ENCODE measurements at places on chromosomes 2 and 18.

DNA sequence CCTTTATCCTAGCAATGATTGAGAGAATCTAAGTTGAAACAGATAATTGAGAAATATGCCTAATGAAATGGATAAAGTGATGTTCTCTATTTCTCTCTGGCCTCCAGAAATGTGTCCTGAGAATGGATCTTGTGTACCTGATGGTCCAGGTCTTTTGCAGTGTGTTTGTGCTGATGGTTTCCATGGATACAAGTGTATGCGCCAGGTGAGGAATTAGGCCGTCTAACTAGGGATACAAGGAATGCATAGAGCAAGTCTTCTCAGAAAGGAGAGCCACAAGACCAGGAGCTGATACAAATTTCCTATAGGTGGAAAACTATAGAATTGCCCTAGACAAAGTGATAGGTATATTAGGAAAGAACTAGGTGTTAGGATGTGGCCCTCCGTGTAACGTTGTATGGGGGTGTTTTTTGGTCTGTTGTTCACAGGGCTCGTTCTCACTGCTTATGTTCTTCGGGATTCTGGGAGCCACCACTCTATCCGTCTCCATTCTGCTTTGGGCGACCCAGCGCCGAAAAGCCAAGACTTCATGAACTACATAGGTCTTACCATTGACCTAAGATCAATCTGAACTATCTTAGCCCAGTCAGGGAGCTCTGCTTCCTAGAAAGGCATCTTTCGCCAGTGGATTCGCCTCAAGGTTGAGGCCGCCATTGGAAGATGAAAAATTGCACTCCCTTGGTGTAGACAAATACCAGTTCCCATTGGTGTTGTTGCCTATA is 592 bp upstream of the CAD start:
- peak; percentile 60 for DNase-seq

DNA sequence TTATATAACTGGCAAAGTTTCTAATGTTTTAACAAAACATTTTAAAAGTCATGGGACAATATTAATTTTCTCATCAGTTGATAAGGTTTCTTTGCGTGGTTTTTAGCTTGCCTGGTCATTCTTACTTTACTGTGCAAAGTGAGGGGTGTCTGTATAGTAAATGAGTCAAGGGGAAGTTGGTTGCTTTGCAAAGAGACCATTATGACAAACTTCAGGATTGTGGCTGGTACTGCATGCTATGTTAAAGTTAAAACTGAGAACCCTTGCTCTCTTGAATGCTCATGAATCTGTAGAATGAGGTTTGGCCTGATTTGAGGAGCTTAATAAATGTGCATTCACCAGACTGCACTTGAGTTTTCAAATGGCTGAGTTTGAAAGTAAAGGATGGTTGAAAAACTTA is 47.0 kb downstream of the COL4A4 start:
- no peak for DNase-seq

DNA sequence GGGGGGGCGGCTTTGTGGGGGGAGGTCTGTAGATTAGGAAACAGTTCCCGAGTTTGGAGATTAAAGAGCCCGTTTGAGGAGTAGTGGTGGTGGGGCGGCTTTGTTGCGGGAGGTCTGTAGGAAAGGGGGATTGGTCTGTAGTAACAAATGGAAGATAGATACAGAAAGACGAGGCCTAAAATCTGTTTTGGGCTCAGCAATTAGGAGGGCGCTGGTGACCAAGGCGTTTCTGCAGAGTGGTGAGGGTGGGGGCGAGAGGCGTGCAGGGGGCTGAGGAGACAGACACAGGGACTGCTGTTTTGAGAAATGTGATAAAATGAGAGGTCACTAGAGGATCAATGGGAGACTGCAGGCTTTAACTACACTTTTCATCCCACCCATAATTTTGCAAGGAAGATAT is 1.6 kb upstream of the ADNP2 start:
- DNase-seq, result no peak

GRCh38 chr2:27807476-27807875 is 36.0 kb downstream of the MRPL33 start:
- DNase-seq, result peak; percentile 44

GRCh38 chr2:176095421-176095820 is 2.9 kb downstream of the HOXD13 start:
- no peak for DNase-seq

DNA sequence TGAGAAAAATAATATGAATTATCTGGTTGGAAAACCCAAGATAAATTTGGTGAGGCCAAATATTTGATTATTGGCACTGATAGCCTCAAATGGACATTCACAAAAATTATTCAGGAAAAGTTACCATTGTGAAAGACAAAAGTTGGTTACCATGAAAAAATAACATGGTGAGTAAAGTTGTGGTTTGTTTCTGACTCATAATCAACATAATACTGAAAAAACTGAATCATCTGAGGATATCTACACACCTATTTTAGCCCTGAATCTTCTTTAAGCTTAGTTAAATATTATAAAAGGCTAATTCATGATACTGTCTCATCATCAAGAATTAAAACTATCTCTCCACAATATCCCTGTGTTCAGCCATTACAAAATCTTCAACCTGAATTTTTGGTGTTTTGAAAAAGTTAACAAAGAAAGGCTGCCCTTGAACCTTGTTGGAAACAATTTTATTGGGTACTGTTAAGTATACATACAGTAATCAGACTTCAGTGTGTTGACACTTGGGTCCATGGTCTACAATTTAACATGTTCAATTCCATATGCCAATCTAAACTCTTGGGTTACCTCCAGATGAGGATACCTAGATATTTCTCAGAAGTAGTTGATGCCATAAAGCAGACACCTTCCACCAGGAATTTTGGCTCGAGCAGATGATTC is 607.5 kb upstream of the SLC39A10 start:
- DNase-seq, result no peak

DNA sequence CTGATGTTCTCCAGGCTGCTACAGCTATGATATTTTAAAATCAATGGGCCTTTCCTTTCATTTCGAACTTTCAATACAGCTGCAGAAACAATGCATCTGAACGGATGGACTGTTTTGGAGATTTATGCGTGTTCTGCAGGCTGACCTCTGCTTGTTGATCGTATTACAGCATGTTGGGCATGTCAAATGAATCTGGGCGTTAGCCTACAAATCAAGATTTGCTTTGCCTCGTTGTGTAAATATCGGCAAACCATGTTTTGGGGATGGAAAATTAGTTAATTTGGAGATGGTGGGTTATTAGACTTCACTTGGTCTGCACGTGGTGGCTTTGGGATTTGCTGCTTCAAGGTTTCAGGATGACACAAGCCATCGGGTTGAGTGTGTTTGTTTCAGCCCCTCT is 129.3 kb downstream of the AGAP1 start:
- DNase-seq, result no peak

DNA sequence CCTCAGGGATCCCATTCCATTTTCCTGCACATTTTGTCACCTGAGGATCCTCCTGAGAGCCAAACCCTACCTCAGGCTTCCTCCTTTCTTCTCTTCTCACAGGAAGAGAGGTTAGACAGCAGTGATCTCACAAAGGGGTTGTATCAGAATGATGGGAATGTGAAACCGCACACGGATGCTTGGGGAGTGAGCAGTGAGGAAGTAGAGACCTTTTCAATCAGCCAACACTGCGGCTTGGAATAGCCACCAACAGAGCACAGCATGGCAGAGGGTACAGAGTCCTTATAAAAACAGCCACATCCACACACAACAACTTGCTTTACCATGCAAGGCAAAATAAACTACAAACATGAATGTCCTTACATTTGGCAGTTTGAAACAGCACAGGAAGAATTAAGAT is 8.7 kb downstream of the TMEM182 start:
- DNase-seq, result no peak

GRCh38 chr18:24600076-24600654 is 139.7 kb downstream of the HRH4 start:
- DNase-seq, result peak; percentile 46

GRCh38 chr2:226086190-226086589 is 686.7 kb downstream of the NYAP2 start:
- no peak for DNase-seq

Measured in H7 (cell line).